Stimulated activated CD4-positive, alpha-beta T cell treated with anti-CD3 and anti-CD28 coated beads, Interleukin-4, amount 100 ng/mL, for 4 hours (primary cell): ENCODE measurements at places on chromosomes 11 and 22.

- DNase-seq: no peak
These were observed 33.0 kb downstream of the LRRC10B start for GRCh38 chr11:61541598-61541997.

DNA sequence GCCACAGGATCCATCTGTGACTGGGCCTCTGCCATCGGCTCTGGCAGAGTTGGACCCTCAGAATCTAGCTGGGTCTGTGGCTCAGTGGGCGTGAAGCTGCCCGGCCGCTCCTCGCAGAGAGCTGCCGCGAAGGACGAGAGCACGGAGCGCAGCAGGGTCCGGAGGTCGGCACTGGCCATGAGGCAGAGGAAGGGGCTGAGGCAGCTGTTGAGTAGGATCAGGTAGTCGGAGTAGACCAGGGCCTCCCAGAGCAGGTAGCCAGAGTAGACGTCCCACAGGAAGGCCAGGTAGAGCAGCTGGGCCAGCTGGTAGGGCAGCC, 912 bp downstream of the GPR152 start:
- no peak for DNase-seq

- no peak for DNase-seq
These were observed 66.1 kb downstream of the ARHGAP42 start for GRCh38 chr11:100753172-100753543.

- no peak for DNase-seq
These were observed 13.6 kb downstream of the IL17RA start for GRCh38 chr22:17098379-17098819.

DNA sequence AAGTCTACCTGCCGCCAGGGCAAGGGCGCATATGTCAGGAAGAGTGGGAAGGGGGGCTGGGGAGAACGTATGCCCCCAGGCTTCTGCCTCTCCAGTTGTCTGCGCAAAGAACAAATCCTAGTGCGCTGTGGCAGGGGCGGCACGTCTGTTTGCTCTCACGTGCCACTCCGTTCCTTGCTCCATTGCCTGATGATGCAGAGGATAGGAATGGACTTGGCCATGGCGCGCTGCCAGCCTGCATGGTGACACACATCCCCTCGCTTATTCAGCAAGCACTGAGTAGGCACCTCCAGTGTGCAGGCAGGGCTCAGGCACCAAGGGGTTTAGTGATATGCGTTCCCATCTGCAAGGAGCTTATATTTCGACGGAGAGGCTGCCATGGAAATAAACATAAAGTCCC, 45.4 kb upstream of the SLC22A12 start:
- no peak for DNase-seq

DNA sequence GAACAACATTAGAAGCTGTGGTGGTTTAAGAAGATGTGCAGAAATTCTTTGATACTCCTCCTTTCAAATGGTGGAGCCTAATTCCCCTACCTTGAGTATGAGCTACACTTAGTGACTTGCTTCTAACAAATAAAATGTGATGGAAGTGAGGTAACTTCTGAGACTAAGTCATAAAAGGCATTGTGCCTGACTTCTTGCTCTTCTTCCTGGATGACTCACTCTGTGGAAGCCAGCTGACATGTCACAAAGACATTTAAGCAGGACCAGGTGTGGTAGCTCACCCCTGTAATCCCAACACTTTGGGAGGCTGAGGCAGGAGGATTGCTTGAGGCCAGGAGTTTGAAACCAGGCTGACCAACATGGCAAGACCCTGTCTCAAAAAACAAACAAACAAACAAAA, 3.9 kb upstream of the PLA2G3 start:
- no peak for DNase-seq

DNA sequence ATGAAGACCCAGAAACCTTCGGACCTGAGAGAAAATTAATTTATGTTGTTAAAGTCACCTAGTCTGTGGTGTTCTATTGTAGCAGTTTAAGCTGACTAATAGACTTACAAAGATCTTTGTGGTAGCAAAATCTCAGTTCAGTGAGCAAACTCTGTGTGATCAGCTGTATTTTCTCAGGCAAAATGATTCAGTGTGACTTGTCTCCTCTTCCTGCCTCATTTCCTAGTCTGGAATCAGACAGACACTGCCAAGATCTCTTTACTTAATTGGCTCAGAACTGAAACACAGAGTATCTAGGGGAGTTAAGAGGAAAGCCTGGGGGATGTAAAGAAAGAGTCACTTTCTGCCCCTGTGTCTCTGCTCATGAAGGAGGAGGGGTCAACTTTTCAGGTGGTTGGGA, 564.7 kb downstream of the KCNA4 start:
- DNase-seq: no peak

DNA sequence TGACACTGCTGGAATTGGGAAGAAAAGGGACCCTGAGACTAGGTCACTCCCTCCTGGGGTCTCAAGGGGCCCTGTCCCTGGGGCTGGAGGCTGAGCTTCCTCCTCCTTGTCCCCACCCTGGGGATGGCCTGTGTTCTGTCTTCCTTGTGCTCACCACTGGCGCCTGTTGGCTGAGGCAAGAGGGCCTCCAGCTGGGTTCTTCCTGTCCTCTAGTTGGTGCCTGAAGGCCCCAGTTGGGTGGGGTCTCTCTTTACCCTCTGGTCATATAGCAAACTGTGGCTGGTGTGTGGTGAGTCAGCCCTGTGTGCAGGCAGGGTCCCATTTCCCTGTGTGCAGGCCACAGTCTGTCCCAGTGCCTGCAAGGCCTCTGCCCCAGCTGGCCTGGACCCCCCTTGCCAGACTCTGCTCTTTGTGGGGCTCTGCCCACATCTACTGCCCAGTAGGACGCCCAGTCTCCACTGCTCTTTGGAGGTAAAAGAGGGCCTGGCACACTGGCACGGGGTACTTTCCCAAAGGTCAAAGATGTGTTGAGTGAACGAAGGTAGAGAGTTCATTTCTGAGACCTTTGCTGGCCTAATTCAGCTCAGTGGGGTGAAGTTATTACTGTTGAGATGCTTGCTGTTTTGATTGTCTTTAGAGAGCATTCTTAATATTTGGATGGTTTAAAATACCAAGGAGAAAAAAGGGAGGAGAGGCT, 55.1 kb upstream of the CLDN5 start:
- DNase-seq: no peak

DNA sequence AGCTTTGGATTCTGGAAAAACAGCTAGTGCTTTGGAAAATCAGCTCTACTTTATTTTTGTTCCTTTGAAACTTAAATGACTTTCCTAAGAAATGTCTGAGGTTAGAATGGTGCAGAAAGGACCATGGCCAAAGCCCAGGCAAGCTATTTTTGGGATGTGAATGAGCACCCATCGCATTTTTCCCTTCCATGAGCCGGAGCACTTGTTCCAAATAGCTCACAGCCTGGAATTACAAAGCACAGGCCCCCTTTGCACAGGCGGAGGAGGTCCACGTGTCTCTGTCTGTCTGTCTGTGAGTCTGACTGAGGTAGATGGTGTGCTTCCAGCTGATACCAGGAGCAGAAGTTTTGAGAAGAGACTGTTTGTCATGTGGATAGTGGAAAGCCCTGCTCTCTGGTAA, 50.7 kb downstream of the MICAL2 start:
- DNase-seq: no peak

DNA sequence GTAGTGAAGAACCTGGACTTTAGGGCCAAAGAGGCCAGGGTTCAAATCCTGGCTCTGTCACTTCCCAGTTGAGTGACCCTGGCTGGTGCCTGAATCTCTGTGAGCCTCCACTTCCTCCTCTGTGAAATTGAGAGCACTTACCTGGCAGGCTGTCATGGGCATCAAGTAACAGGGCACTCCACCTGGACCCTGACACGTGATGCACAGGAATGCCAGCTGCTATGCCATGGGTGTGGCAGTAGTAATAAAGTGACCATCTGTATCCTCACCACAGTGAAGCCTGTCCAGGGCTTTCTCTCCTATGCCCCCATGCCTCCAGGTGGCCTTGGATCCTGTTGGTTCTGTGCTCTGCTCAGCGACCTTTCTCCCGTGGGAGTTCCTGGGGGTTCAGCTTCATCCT, 29.8 kb upstream of the PPP6R3 start:
- no peak for DNase-seq

DNA sequence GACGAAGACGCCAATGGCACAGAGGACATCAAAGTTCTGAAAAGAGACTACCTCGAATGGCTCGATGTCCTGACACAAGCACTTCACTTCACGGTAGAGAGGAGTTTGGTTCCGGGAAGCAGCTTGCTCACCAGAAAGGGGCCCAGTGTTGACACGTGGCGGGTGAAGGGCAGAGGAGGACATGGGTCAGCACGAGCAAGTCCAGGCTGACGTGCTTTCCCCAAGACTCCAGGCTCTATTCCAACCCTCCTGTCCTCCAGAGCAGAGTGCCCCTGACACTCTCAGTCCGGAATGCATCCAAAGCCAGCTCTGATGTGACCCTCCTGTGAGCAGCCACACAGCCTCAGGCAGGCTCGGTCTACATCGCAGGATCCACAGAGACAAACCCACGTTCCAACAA, 77.5 kb upstream of the BID start:
- no peak for DNase-seq

GRCh38 chr22:42929838-42930155, 72.7 kb upstream of the ARFGAP3 start:
- DNase-seq: no peak

DNA sequence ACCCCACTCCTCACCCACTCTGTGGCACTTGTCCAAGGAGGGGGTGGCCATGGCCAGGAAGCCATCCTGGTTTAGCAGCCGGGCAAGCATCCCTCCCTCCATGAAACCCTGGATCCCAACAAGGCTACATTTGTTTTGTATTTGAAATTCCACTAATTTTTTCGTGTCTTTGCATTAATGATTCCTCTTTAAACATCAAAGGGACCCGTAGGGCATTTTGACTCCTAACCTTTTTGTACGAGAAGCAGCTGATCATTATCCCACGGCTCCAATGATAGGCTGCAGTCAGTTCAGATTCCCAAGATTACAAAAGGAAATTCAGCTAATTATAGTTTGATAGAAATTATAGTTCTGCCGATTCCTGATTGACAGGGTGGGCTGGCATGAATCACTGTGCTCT, 10.7 kb downstream of the MYEOV start:
- DNase-seq: no peak

DNA sequence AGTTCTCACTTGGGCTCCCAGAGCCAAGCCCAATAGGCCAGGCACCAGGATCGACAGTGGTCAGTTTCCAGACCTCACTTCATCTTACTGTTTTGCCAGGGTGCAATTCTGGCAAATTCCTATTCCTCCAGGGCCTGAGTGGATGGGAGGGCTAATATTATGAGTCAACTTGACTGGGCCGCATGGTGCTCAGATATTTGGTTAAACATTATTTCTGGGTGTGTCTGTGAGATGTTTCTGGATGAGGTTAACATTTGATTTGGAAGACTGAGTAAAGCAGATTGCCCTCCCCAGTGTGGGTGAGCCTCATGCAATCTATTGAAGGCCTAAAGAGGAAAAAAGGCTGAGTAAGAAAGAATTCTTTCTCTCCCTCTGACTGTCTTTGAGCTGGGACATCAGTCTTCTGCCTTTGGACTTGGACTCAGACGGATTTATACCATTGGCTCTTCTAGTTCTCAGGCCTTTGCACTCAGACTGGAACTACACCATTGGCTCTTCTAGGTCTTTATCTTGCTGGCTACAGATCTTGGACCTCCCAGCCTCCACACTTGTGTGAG, 132.9 kb upstream of the ZBED5 start:
- DNase-seq: no peak

DNA sequence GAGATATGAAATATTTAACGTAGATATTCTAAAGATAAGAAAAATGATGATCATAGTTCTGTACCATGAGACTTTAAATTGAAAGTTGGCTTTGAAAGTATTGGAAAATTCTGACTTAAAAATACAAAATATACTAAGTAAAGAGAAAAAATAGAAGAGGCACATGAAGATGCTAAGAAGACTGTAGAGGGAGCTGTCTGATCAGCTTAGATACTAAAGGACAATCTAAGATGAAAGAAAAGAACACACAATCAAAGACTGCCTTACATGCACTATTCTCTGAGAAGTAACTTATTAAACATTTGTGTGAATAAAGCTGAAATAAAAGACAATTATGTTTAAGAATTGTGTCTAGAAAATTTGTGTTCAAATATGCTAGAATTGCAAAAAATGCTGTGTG, 55.1 kb downstream of the RBMXL2 start:
- DNase-seq: no peak
